MCF 10A (cell line): ENCODE measurements at places on chromosomes 5 and 9.

DNA sequence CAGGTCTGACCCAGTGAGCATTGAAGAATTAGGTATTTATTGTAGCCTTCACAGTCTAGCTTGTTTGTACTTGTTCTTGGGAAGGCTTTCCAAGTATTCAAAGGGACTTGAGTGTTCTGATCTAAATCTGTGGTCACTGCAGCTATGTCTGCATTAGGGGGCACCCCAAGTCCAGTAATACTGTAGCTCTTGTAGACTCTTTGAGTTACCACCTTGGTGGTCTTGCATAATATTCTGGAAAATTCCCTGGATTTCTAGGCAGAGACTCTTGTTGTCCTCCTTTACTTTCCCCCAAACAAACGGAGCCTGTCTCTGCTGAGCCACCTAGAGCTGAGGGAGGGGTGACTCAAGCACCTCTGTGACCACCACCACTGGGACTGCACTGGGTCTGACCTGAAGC lies 149.5 kb upstream of the DHFR start:
- DNase-seq: no peak

- DNase-seq: no peak
Measured at GRCh38 chr5:102130890-102131289, 165.2 kb downstream of the SLCO4C1 start.

DNA sequence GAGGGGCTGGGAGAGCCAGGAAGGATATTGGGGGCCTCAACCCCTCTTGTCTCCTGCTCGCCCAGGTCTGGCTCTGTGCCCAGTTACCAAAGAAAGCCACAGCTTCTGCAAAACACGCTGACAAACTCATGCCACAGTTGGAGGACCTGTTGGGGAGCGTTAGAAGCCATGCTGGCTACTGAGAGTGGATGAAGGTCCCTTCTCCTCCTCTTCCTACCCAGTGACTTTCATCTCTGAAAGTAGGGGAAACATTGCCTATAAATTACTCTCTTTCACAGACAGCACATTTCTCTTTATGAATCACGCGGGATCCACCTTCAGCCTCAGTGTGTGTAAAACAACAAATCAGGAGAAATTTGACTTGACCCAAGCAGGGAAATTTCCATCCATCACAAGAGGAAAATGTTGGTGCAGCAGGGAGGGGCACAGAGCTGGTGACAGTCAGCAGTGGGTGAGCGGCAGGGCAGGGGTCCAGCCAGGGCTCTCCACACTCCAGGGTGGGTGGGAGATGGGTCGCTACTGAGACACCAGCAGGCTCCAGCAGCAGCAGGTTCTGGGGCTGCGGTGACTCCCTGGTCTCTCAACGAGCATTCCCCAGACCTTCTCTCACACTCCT lies 181.9 kb downstream of the FGF18 start:
- DNase-seq: no peak

- peak; percentile 48 for DNase-seq
Measured at GRCh38 chr9:94168203-94169000, 84.1 kb downstream of the PTPDC1 start.

- peak; percentile 4 for DNase-seq
Measured at GRCh38 chr9:104776797-104777196, 12.9 kb downstream of the NIPSNAP3B start.

GRCh38 chr9:84924266-84924665 lies 254.7 kb downstream of the NTRK2 start:
- no peak for DNase-seq

DNA sequence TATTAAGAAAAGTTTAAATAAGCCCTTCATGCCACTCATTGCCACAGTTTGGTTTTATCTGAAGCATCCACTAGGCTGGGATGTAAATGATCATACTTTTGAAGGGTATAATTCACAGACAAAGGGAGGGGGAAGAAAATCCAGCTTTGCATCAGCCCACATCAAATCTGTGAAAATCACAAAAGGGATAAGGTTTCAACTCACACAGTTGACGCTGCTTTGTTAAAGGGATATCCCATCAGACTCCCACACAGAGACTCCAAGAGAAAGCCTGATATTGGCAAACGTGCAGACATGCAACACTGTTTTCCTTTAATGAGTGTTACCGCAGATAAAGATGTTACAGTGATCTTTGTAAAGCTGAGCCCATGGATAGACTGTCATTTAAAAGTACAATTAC lies 602.9 kb downstream of the TLE1 start:
- DNase-seq: no peak

DNA sequence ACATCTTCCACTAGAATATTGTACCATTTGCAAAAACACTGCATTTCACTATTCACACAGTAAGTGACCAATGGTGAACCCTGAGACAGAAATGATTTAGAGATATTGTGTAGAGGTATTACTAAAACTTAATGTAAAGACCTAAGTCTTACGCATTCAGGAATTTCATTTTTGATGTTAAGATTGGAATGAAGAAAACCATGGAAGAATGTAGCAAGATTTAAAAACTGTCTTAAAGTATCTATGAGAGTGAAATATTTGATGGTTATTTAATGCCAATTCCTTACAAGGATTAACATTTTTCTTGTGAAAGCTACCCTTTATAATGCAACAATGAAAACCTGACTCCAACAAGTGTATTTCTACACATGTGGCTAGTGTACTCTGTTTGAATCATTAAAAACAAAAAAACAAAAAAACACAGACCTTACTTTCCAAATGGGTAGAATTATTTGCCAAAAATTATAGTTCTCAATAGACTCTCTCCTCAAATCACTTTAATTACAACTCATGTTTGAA lies 172.0 kb downstream of the NNT start:
- no peak for DNase-seq

- DNase-seq: no peak
Measured at GRCh38 chr9:36739373-36740116, 166.8 kb downstream of the MELK start.

DNA sequence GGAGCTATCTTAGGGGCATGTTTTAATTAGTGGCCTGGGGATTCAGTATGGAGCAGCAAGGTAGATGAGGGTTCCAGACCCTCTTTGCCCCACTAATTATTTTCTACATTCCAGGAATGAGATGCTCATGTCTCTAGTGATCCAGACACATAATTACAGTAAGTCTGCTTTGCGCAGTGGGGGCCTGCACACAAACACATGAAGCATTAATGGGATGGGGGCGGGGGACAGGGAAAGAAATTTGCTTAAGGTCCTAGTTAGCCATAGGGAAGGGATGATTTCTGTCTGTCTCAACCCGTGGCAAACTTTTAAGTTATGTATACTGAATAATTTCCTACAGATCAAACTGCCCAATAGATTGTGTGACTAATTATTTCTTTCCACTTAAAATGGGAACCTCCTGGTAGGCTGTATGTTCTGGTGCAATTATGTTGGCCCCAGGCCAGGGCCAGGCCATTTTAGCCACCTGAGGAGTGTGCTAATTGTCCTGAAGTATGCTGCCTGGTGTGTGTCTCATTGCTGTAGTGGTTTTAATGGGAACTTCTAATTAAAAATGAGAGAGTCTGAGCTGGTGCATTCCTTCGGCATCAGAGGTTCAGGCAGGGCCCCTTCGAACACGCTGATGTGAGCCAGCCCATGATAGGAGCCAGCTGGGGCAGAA lies 134.4 kb downstream of the PTTG1 start:
- DNase-seq: peak; percentile 30

GRCh38 chr9:121822093-121823085 lies 171.0 kb downstream of the DAB2IP start:
- no peak for DNase-seq

GRCh38 chr5:156444753-156445291 lies 117.9 kb downstream of the SGCD start:
- DNase-seq: no peak

DNA sequence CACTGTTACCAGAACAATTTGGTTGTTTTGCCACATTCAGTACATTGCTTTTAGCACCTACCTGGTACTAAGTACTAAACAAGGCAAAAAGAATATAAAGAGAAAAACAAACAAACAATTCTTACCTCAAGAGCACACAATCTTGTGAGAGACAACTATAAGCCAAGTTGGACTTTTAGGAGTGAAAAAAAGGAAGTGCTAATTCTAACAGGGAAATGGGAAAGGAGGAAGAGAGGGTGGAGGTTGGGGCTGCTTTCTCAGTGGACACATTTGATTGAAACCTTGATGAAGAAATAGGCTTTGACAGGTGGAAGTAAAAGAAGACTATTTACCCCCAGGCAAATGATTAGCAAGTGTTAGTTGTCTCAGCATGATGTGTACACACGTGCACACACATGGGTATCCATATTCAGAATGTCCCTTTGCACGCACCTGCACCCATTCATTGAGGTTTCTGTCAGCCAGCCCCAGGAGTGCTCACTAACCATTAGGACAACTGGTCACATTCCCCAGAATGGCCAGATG lies 302.6 kb downstream of the ACTL7B start:
- DNase-seq: peak; percentile 49

DNA sequence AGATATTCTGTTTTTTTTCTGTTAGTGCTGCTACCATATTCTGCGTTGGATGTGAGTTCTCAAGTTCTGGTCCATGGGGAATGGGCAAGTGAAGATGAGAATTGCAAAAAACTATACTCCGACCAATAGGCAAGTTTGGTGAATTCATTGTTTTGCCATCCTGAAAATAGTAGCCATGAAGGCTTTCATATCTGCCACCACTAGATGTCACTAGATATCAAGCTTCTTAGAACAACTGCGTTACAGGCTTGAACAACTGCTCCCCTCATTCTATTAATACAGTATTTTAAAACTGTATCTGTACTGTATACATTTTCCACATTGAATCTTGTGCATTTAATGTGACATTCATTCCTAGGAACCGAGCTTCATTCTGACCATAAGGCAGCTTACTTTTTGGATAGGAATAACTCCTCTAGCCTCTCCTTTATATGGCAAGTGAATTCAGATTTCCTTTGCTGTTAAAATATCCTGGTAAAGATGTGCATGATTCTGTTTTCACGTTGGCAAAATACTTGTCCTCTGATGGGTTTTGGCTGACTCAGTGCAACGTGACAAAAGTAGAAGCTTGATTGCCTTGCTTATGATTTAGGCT lies 163.6 kb downstream of the SREK1 start:
- DNase-seq: peak; percentile 75

GRCh38 chr5:88957013-88957412 lies 74.0 kb upstream of the MEF2C start:
- no peak for DNase-seq

GRCh38 chr5:145847499-145848497 lies 12.7 kb upstream of the PRELID2 start:
- peak; percentile 68 for DNase-seq

- DNase-seq: peak; percentile 68
Measured at GRCh38 chr5:68176802-68177479, 38.6 kb upstream of the PIK3R1 start.

GRCh38 chr5:74194196-74194595 lies 446.3 kb downstream of the ENC1 start:
- DNase-seq: no peak

- no peak for DNase-seq
Measured at GRCh38 chr9:88502552-88503034, 32.4 kb upstream of the NXNL2 start.

DNA sequence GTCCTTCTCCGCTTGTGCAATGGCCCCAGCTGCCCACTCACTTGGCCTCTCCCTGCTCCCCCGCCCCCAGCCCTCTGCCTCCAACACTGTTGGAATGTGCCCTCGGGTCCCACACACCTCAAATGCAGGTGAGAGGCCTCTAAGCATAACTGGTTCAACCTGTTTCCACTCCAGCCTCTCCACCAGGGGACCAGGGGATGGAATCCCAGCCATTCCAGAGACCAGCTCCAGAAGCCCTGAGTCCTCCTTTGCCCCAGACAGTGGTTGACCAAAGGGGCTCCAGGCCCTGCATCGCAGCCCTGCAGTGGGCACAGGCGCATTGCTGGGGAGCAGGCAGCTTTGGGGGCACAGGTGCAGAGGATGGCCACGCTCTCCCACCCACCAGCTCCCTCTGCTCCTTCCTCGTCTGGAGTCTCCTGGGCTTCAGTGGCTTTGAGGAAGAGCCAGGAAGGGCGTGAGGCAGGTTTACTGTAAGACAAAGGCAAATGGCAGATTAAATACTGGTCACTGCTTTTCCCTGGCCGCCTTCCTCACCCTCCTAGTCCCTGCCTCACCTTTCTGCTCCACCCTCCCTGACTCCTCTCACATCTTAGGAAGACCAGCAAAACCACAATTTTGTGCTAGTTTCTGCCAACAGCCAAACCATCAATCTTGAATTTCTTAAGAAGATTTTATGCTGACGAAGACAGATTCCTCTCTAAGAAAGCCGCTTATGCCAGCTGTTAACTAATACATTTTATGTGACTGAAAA lies 29.1 kb upstream of the IRX2 start:
- peak; percentile 84 for DNase-seq

- DNase-seq: peak; percentile 87
Measured at GRCh38 chr5:67897980-67898379, 317.6 kb upstream of the PIK3R1 start.

- peak; percentile 48 for DNase-seq
Measured at GRCh38 chr9:133125941-133126696, 5.1 kb upstream of the RALGDS start.

- no peak for DNase-seq
Measured at GRCh38 chr5:2892466-2893000, 141.1 kb upstream of the IRX2 start.

- no peak for DNase-seq
Measured at GRCh38 chr5:139410121-139410992, 6.5 kb upstream of the SPATA24 start.

- no peak for DNase-seq
Measured at GRCh38 chr5:40623480-40624420, 56.0 kb upstream of the PTGER4 start.

DNA sequence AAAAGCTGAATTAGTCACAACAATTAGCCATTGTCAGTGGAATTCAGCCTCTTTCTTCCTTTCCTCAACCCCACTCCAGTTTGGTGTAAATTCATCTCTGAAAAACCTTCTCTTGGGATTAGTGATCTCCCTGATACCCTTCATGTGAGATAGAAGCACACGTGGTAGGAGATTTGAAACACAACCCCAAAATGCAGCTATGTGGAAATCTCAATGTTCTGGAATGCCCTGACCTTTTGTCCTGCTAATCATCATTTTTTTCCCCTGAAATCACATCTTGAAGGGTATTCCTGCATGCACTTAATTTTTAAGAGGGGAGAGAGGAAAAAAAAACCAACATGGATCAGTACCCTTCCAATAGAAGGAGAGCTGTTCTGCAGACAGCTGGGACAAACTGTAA lies 612.6 kb downstream of the EBF1 start:
- DNase-seq: no peak

- DNase-seq: peak; percentile 81
Measured at GRCh38 chr9:31394015-31394473, 990.4 kb upstream of the ACO1 start.

DNA sequence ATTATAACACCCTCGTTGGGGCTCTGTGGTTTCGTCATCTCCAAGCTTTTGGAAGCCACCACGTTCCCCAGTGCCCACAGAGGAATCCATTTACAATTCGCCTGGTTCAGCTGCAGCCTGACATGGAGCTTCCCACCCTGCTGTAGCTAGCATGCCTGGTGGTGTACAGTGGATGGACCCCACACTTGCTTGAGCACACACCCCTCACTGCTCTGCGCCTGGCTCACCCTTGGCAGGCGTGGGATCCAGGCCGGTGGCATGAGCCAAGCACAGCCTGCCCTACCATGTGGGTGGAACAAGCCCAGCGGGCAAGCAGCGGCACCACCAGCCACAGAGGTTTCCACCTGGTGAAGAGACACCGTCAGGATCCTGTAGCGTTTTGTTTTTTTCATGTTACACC lies 1045.7 kb upstream of the CDH9 start:
- no peak for DNase-seq

GRCh38 chr5:87437724-87438123 lies 25.0 kb upstream of the CCNH start:
- no peak for DNase-seq

- DNase-seq: no peak
Measured at GRCh38 chr9:125908966-125909365, 161.8 kb downstream of the PBX3 start.

GRCh38 chr9:105672711-105673234 lies 10.5 kb downstream of the TAL2 start:
- DNase-seq: no peak
